ENCODE measurements at places on chromosomes 6 and 20.

DNA sequence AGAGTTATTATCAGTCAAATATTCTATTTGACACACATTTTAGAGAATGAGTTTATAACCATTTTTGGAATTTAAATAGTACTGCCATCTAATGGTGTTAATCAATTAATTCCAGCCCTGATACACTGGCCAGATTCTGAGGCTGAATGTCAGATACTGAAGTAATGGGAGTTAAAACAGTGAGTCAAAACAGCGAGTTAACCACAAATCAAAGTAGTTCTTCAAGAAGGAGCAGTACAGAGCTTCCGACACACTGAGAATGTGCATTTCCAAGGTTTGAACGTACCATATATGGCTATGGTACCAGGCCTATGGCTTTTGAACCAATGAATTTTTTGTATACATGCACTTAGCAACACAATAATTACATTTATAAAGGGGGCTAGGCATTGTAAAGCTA, 11.3 kb upstream of the CEP43 start:
- no peak for ATAC-seq

GRCh38 chr20:45792317-45793118, 764 bp downstream of the DNTTIP1 start:
- ATAC-seq = no peak

- ATAC-seq = peak; percentile 66
Observed at GRCh38 chr20:47336129-47336754, 20.3 kb downstream of the ZMYND8 start.

GRCh38 chr6:63807056-63807455, 171.5 kb downstream of the PHF3 start:
- ATAC-seq = no peak

- ATAC-seq = peak; percentile 30
Observed at GRCh38 chr6:143328876-143329275, 121.6 kb downstream of the ADAT2 start.
